ENCODE measurements at places on chromosomes 3 and 15. TPM values are rescaled to one million over a fixed set of nuclear protein-coding genes. Genes with fewer than 3 reads are reported as not detected.

Gene MESP2
- total RNA-seq, result not detected

Gene OR5K2
- not detected for total RNA-seq

Gene MME
- total RNA-seq, result 4.4 TPM

Gene CADPS
- 4.8 TPM for total RNA-seq

Gene NEK11
- total RNA-seq, result 8.5 TPM

Gene GHSR
- not detected for total RNA-seq

DNA sequence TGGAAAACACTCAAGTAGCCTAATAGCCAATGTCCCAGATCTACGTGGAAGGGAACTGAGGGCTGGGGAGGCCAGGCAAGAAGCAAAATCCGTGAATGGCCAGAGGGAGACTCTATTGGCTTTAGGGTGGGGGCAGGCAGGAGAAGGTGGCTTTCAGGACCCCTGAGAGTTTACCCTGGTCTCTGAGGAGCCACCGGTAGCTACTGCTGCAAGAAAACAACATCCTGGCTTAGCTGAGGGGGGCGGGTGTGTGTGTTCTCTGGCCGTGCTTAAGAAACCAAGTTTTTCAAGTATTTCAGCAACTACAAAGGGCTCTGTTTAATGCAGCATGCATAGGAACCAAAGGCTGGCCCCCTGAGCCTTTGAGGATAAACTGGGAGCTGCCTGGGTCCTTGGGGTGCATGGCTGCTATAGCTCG lies 47.6 kb upstream of the TRPM1 start:
- no peak overlapping the region for H3K4me3 ChIP-seq
- no peak overlapping the region for H3K27ac ChIP-seq
- peaks cover 32% of the 10 kb centered on the region for H3K4me1 ChIP-seq
- DNase-seq, result no peak
- no peaks in the 10 kb centered on the region for H3K36me3 ChIP-seq

DNA sequence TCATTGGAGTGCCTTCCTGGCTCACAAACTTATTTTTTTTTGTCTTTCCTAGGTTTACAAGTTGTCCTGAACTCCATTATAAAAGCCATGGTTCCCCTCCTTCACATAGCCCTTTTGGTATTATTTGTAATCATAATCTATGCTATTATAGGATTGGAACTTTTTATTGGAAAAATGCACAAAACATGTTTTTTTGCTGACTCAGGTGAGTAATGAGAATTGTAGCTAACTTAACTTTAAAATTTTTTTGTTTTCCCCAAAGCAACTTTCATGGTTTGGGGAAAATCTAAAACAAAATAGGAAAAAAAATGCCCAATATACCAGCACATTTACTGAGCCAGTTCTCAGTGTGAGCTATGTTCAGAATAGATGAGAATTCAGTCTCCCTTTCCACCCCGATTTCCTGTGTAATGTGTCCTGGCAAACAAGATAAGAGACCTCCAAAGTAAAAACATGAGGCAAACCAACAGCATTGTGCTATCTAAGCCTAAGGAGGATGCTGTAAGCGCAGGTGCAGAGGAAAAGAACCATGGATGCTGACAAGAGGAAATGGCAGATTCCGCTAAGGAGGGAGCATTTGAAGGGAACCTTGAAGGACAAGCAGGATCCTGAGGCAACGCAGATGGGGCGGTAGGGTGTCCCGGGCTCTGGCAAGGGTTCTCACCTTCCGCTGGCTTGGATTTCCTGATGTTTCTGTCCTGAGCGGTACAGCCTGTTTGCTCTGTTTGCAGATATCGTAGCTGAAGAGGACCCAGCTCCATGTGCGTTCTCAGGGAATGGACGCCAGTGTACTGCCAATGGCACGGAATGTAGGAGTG lies 171.4 kb downstream of the CACNA1D start:
- no peaks in the 10 kb centered on the region for H3K36me3 ChIP-seq
- DNase-seq, result no peak
- H3K4me3 ChIP-seq, result no peak overlapping the region
- no peaks in the 10 kb centered on the region for H3K4me1 ChIP-seq

- no peak overlapping the region for H3K27ac ChIP-seq
- DNase-seq, result no peak
- H3K4me1 ChIP-seq, result peaks cover 4% of the 10 kb centered on the region
These were observed 28.5 kb upstream of the CFAP161 start for GRCh38 chr15:81105545-81105944.

DNA sequence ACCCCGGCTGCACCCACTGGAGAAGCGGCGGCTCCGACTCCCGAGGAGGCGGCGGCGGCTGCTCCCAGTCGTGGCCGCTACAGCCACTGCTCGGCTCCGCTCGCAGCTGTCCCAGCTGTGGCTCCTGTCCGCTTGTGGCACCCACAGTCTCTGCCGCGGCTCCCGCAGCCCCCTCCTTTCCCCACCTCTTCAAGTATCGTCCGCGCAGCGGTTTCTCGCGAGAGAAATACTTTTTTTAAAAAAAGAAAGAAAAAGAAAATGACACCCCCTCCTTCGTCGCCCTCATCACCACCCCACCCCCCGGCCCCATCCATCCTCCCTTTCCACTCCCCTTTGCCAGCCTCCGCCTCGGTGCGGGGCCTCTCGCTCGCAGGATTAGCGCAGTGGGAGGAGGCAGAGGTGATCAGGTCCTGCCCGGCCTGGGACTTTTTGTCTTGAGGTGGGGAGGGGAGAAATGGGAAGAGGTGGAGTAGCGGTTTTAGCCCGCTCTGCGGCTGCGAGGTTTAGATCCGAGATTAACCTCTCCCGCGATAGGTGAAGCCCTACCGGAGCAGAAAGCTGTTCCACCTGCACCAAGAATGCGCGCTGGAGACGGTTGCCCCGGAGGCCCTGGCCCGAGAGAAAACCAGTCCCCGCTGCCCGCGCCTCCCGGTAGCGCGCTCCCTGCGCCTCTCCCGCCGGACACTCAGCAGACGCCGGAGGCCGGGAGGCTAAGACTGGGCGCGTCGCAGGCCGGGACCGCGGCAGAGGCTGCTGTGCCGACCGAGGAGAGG lies at the start of gene FBN1:
Gene FBN1 (minus strand): TSS at position 152 of the 773 bp plus-strand sequence. CDS start 940 bp downstream, outside the sequence.
- no peaks in the 10 kb centered on the region for H3K27me3 ChIP-seq
- H3K27ac ChIP-seq, result peak within 1 kb of the TSS; percentile 75
- peaks cover 51% of the 10 kb centered on the region for H3K4me1 ChIP-seq
- no peaks in the 10 kb centered on the region for H3K36me3 ChIP-seq
- peak within 1 kb of the TSS; percentile 59 for H3K4me3 ChIP-seq
- peak; percentile 1 for DNase-seq

DNA sequence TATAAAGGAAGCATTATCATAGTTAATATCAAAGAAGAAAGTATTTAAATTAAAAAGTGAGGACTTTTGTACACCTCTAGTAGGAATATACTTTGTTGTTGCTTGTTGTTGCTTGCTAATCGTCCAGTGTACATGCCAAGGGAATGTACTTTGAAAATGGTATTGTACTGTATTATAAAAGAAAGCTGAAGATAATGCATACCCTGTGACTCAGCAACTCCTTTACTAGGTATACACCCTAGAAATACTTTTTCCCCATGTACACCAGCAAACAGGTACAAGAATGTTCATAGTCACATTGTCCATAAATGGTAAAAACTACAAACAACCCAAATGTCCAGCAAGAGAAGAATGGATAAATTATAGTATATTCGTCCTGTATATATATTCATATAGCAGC lies 12.0 kb downstream of the TTBK2 start:
- H3K36me3 ChIP-seq, result no peaks in the 10 kb centered on the region
- no peak overlapping the region for H3K4me3 ChIP-seq
- DNase-seq, result no peak
- H3K27me3 ChIP-seq, result no peaks in the 10 kb centered on the region

GRCh38 chr3:182789371-182789770 lies 3.9 kb upstream of the ATP11B start:
- H3K4me3 ChIP-seq, result no peak overlapping the region
- H3K36me3 ChIP-seq, result no peaks in the 10 kb centered on the region
- no peaks in the 10 kb centered on the region for H3K27me3 ChIP-seq
- DNase-seq, result no peak
- H3K4me1 ChIP-seq, result no peaks in the 10 kb centered on the region
- no peak overlapping the region for H3K27ac ChIP-seq

- H3K4me1 ChIP-seq, result peaks cover 4% of the 10 kb centered on the region
- no peak overlapping the region for H3K4me3 ChIP-seq
- no peaks in the 10 kb centered on the region for H3K36me3 ChIP-seq
- H3K27me3 ChIP-seq, result no peaks in the 10 kb centered on the region
- DNase-seq, result no peak
- H3K27ac ChIP-seq, result no peak overlapping the region
These were observed 19.2 kb downstream of the DAG1 start for GRCh38 chr3:49489247-49489646.

GRCh38 chr3:177426878-177427495 lies 229.7 kb upstream of the TBL1XR1 start:
- H3K27me3 ChIP-seq, result no peaks in the 10 kb centered on the region
- no peaks in the 10 kb centered on the region for H3K4me1 ChIP-seq
- no peak overlapping the region for H3K4me3 ChIP-seq

GRCh38 chr3:183099838-183100204 lies 525 bp upstream of the MCCC1 start:
- H3K27ac ChIP-seq, result peak overlapping the region; percentile 98
- H3K4me1 ChIP-seq, result peaks cover 8% of the 10 kb centered on the region
- H3K36me3 ChIP-seq, result peaks cover 8% of the 10 kb centered on the region

DNA sequence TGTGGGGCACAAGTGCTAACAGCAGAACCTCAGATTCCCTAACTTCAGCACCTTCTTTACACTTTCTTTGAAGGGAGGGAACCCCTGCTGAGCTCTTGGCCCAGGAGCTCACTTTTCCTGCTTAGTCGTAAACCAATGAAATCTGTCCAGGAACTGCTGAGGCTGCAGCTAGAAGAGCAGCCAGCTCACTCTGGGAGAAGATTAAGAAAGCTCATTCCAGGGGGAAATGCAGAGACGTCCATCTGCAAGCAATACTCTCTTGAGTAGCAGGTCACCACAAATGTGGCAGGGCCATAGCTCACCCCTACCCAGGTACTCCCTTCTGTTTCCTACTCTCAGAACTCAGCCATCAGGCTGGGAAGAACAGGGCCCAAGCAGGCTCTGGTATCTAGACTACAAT lies 103.3 kb downstream of the WDR76 start:
- no peaks in the 10 kb centered on the region for H3K36me3 ChIP-seq
- no peaks in the 10 kb centered on the region for H3K4me1 ChIP-seq
- H3K27me3 ChIP-seq, result no peaks in the 10 kb centered on the region

DNA sequence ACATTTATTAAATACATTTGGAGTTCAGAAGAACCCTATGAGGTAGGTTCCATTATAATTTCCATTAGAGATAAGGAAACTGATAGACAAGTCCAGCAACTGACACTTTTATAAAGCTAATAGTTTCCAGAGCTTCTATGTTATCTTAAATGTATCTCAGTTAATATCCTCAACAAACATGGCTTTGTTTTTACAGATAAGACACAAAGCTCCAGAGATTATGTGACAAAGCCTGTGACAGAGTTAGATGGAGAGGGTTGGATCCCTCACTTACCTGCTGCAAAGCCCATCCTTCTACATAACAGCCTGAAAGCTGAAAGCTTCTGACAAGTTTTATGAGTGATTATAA lies 473 bp upstream of the COMMD2 start:
- H3K27me3 ChIP-seq, result no peaks in the 10 kb centered on the region
- H3K4me3 ChIP-seq, result peak overlapping the region; percentile 80
- H3K27ac ChIP-seq, result peak overlapping the region; percentile 90
- H3K36me3 ChIP-seq, result no peaks in the 10 kb centered on the region
- DNase-seq, result no peak

- DNase-seq, result no peak
- peaks cover 19% of the 10 kb centered on the region for H3K4me1 ChIP-seq
- peak overlapping the region; percentile 90 for H3K27ac ChIP-seq
- H3K4me3 ChIP-seq, result peak overlapping the region; percentile 53
- no peaks in the 10 kb centered on the region for H3K36me3 ChIP-seq
These were observed 72.6 kb upstream of the TNFSF10 start for GRCh38 chr3:172595664-172596393.

GRCh38 chr15:77183066-77183465 lies 112.2 kb upstream of the TSPAN3 start:
- no peak overlapping the region for H3K4me3 ChIP-seq
- H3K27ac ChIP-seq, result no peak overlapping the region
- no peaks in the 10 kb centered on the region for H3K4me1 ChIP-seq
- DNase-seq, result no peak

GRCh38 chr3:117408811-117409210 lies 699.2 kb downstream of the TUSC7 start:
- no peaks in the 10 kb centered on the region for H3K36me3 ChIP-seq
- H3K27me3 ChIP-seq, result no peaks in the 10 kb centered on the region
- no peak overlapping the region for H3K27ac ChIP-seq

GRCh38 chr15:31236184-31237042 lies 90.2 kb upstream of the KLF13 start:
- H3K27ac ChIP-seq, result peak overlapping the region; percentile 28
- peaks cover 5% of the 10 kb centered on the region for H3K4me1 ChIP-seq
- DNase-seq, result no peak
- H3K4me3 ChIP-seq, result peak overlapping the region; percentile 38
- no peaks in the 10 kb centered on the region for H3K27me3 ChIP-seq

DNA sequence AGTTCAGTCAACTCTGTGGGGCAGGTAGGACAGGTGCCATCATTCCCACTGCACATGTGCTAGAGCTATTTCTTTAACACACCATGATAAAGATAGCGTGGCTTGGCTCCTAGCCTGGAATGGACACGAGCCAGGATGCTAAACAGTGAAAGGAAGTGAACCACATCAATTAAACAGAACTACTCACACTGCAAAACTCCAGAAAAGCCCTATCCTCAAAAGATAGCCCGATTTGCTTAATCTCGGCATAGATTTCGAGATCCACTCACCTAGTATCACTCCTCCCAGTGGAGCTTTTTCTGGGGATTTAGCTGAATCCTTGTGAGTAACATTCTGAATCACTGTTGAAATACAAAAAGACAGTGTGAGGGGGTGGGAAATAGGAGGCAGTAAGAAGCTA lies 118.0 kb downstream of the ABI3BP start:
- peak overlapping the region; percentile 15 for H3K27ac ChIP-seq
- H3K36me3 ChIP-seq, result no peaks in the 10 kb centered on the region
- no peaks in the 10 kb centered on the region for H3K27me3 ChIP-seq
- DNase-seq, result no peak
- H3K4me3 ChIP-seq, result no peak overlapping the region
- peaks cover 11% of the 10 kb centered on the region for H3K4me1 ChIP-seq

- no peaks in the 10 kb centered on the region for H3K27me3 ChIP-seq
- no peaks in the 10 kb centered on the region for H3K4me1 ChIP-seq
- H3K36me3 ChIP-seq, result no peaks in the 10 kb centered on the region
- no peak overlapping the region for H3K27ac ChIP-seq
- no peak overlapping the region for H3K4me3 ChIP-seq
These were observed 4.6 kb downstream of the SATB1 start for GRCh38 chr3:18420555-18420954.

- peaks cover 24% of the 10 kb centered on the region for H3K4me1 ChIP-seq
- no peak overlapping the region for H3K27ac ChIP-seq
- no peak for DNase-seq
- H3K27me3 ChIP-seq, result no peaks in the 10 kb centered on the region
These were observed 1.7 kb downstream of the GABRB3 start for GRCh38 chr15:26771168-26771567.

- DNase-seq, result no peak
- H3K36me3 ChIP-seq, result no peaks in the 10 kb centered on the region
- H3K4me1 ChIP-seq, result no peaks in the 10 kb centered on the region
These were observed 323.9 kb upstream of the IGF1R start for GRCh38 chr15:98324341-98324970.

- H3K36me3 ChIP-seq, result no peaks in the 10 kb centered on the region
- H3K27ac ChIP-seq, result no peak overlapping the region
- H3K4me3 ChIP-seq, result no peak overlapping the region
- H3K4me1 ChIP-seq, result no peaks in the 10 kb centered on the region
These were observed 25.8 kb upstream of the BLM start for GRCh38 chr15:90691369-90691768.
